ENCODE measurements at places on chromosomes 11 and 22.
A peak's percentile ranks its signal among the peaks of the same experiment; 100 is the strongest.

DNA sequence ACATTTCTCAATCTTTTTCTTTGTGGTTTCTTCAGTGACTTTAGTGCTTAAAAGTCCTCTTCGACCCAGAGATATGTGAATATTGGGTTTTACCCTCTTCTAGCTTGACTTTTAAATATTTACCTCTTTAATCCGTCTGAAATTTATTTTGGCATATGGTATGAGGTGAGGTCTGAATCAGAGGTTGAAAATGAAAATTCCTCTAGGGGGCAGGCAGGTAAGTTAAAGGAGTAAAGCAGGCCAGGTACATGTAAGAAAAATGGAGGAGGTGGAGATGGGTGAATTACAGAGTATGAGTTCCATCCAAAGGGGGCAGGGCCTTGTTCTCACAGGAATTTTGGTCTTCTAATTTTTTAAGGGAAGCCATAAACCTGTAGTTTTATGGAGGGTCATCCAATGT lies 263.8 kb upstream of the NARS2 start:
- DNase-seq: no peak

GRCh38 chr11:8566613-8567210 lies 27.3 kb downstream of the STK33 start:
- DNase-seq: peak; percentile 36

GRCh38 chr11:105781807-105782206 lies 171.9 kb downstream of the GRIA4 start:
- no peak for DNase-seq

GRCh38 chr11:79415411-79415810 lies 25.4 kb downstream of the TENM4 start:
- no peak for DNase-seq

DNA sequence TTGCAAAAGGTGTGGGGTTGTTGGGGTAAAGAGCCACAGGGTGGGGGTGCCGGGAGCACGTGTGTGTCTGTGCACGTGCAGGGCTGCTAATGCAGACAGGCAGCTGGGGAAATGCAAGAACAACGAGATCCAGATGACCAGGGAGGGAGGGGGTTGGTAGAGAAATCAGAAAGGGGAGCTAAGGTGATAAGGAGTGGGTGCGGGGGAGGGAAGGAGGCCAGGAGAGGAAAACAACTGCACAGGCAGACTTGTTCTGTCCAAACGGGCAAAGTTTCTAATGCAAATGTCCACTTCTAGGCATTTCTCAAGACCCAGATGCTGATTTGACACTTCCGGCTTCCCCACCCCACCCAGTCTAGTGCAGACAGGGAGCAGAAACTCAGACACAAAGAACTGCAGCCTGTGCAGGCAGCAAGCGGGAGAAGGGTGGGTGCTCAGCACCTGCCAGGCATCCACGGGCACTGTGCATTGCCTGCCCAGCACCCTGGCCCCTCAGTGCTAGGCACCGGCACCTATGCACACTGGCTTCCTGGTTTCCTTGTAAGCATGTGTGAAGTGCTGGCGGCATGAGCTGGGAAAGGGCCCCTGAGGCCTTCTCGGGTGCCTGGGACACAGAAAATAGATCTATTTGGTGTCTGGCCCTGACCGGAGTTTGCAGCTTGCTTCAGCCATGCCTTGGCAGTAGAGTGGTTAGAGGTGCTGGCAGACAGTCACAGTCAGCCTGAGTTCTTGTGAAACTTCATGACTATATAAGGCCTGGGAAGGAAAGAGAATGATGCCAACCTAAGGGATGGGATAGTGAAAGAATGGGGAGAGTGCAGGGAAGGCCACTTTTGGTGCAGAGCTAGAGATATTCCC lies 220.1 kb upstream of the SORL1-AS1 start:
- no peak for DNase-seq

DNA sequence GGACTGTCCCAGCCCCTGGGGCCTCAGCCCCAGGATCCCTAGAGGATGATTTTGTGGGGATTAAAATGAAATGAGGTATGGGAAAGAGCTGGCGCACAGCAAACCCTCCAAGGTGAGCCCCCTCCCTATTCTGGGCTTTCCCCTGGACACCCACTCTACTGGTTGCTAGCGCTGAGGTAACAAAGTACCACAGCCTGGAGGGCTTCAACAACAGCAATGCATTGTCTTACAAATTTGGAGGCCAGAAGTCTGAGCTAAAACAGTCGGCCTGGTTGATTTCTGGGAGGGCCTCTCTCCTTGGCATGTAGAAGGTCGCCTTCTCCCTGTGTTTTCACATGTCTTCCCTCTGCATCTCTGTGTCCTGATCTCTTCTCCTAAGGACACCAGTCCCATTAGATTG lies 913.6 kb downstream of the NTM start:
- DNase-seq: no peak

GRCh38 chr11:5274395-5274794 lies 4.7 kb upstream of the HBE1 start:
- no peak for DNase-seq

Measured in MV-4-11 (cell line).